ENCODE measurements at places on chromosomes 12 and 14. TPM values are rescaled to one million over a fixed set of nuclear protein-coding genes. Genes with fewer than 3 reads are reported as not detected.

DNA sequence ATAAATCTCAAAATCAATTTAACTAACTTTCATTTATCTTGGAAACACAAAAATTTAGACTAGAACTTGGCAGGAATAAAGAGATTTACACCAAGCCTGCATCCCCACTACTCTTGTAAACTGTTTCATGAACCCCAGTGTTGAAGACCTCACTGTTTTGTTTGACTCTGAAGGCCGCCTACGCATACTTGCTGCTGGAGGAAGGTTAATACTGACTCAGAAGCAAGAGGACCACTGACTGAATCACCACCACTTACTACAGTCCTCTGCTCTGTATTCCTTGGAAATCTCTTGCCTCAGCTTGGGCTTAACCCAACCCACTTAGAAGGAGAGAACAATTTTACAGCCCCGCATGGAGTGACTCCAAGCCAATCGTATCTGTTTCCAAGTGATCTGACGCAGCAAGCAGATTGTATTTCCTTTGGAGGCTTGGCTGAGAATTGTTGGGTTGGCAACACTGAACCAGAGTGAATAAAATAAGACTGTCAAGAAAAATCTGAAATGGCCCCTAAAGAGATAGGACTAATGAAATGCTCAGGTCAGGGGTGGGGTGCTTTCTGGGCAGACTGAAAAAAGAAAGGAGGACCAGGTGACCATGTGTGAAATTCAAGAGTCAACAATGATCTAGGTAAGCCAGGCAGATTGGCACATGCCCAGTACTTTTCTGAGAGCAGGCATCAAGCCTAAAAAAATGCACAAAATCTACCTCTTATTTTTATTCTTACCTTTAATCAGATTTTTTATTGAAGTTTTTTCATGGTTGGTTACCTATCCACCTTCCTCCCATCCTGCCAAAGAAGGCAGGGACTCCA lies 248.6 kb downstream of the ZFP36L1 start:
- no peak overlapping the region for H3K4me3 ChIP-seq
- H3K27ac ChIP-seq = no peak overlapping the region

- no peaks in the 10 kb centered on the region for H3K36me3 ChIP-seq
- H3K4me1 ChIP-seq = no peaks in the 10 kb centered on the region
- no peak overlapping the region for H3K27ac ChIP-seq
These were observed 599.3 kb downstream of the SLC6A15 start for GRCh38 chr12:84313323-84313675.

SLC2A14 gene
- total RNA-seq = 0.08 TPM

GRCh38 chr12:69685810-69686209 lies 13.3 kb downstream of the BEST3 start:
- no peak overlapping the region for H3K4me3 ChIP-seq
- H3K27ac ChIP-seq = no peak overlapping the region
- H3K36me3 ChIP-seq = no peaks in the 10 kb centered on the region
- H3K27me3 ChIP-seq = peaks cover 25% of the 10 kb centered on the region
- DNase-seq = no peak

- peaks cover 1% of the 10 kb centered on the region for H3K36me3 ChIP-seq
- DNase-seq = no peak
- no peaks in the 10 kb centered on the region for H3K27me3 ChIP-seq
- no peaks in the 10 kb centered on the region for H3K4me1 ChIP-seq
- H3K4me3 ChIP-seq = no peak overlapping the region
- H3K27ac ChIP-seq = no peak overlapping the region
These were observed 9.3 kb upstream of the C12orf43 start for GRCh38 chr12:121025442-121026226.

OAS1 gene
- 34.9 TPM for total RNA-seq

DNA sequence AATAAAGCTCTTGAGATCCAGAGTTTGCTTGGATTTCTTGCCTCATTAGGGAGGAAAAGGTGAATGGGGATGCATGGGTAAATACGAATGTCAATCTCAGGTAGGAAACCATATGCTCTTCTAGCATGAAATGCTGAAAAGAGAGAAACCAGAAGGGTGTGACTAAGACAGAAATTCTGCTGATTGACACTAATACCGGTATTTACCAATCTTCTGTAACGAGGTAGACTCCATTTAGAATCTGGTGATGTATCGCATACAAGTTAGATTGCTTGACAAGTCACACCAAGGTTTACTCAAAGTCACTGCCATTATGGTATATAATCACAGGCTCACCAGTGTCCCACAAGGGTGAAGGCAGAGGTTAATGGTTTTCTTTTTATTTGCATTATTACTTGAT lies 337.9 kb downstream of the NRXN3 start:
- no peaks in the 10 kb centered on the region for H3K36me3 ChIP-seq
- H3K27me3 ChIP-seq = peaks cover 4% of the 10 kb centered on the region
- H3K4me1 ChIP-seq = no peaks in the 10 kb centered on the region
- H3K27ac ChIP-seq = no peak overlapping the region
- no peak overlapping the region for H3K4me3 ChIP-seq

GRCh38 chr12:72296389-72296788 lies 24.2 kb downstream of the TRHDE start:
- H3K4me3 ChIP-seq = no peak overlapping the region
- H3K27ac ChIP-seq = no peak overlapping the region
- H3K27me3 ChIP-seq = no peaks in the 10 kb centered on the region
- H3K4me1 ChIP-seq = no peaks in the 10 kb centered on the region

DNA sequence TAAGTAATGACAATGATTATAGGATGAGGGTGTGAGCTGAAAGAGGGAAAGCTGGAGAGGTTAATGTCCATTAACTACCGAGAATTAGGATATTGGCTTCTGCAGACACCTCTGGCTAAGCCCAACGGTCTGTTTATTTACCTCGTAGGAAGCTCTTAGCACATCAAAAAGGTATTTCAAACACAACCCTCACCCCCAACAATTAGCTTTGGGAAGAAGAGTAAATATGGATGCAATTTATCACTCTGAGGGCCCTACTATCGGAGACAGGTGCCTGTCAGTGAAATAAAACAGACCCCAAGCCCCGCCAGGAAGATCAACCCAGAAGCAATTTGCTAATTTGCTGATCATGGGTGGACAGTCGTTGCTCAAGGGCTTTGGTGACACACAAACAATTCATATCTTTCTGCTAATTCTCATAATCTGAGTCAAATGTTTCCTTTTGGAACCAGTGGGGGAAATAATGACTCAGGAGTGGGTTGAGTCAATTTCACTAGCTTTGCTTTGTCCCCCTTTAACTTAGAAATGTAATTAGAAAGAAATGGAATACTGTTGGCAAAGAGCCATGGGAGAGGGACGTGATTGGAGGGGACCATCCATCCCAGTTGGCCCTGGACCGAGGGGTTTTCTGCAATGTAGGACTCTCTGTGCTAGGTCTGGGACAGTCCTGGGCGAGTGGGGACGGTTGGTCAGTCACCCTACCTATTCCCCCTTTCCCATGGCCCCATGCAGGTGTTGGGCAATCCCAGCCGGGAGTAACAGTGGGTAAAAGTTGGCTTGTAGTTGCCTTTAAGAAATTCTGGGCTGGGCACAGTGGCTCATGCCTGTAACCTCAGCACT lies 99.1 kb upstream of the MED13L start:
- no peak for DNase-seq
- H3K36me3 ChIP-seq = no peaks in the 10 kb centered on the region
- H3K4me3 ChIP-seq = no peak overlapping the region
- H3K27ac ChIP-seq = no peak overlapping the region

DNA sequence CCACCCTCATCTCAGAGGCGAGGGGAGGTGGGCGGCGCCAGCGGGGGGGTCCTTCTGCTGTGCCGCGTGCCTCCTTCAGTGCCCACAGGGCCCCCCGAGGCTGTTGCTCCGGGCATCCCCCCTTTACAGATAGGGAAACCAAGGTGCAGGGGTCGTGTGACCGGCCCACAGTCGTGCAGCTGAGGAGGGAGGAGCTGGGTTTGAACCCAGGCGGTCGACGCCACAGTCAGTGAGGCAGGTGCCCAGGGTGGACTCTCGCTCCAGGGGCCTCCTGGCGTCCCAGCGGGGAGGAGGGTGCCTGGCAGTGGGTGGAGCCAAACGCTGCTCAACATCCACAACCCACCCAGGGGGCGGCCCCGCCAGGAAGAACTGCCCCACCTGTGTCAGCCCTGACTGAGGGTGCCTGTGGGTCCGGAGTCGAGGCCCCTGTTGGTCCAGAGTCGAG lies 8.6 kb downstream of the GALNT9 start:
- no peaks in the 10 kb centered on the region for H3K36me3 ChIP-seq
- H3K4me3 ChIP-seq = no peak overlapping the region
- H3K27me3 ChIP-seq = peaks cover 31% of the 10 kb centered on the region
- DNase-seq = no peak
- no peak overlapping the region for H3K27ac ChIP-seq

DNA sequence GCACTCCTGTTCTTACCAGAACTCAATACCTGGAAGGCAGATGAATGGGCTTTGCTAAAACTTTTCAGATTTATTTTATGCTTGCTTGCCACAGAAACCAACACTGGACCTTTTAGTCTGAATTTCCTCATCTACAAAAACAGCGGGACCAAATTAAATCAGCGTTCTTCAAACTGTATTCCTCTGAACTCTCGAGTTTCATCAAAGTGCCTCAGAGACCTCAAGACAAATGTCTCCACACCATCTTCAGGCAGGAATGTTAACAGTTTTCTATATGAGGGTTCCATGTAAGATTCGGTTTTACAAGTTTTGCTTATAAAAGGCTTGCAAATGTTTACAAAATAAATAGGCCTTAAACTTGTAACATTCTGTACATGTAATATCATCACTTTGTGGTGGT lies 74.6 kb downstream of the MED13L start:
- H3K4me1 ChIP-seq = peaks cover 55% of the 10 kb centered on the region
- no peak overlapping the region for H3K27ac ChIP-seq
- H3K27me3 ChIP-seq = no peaks in the 10 kb centered on the region
- H3K36me3 ChIP-seq = peaks cover 23% of the 10 kb centered on the region
- H3K4me3 ChIP-seq = no peak overlapping the region
- DNase-seq = no peak

WNT1 gene
- not detected for total RNA-seq

GRCh38 chr12:131199221-131199620 lies 245.5 kb downstream of the ADGRD1 start:
- no peaks in the 10 kb centered on the region for H3K4me1 ChIP-seq
- no peaks in the 10 kb centered on the region for H3K36me3 ChIP-seq
- DNase-seq = no peak
- H3K4me3 ChIP-seq = no peak overlapping the region

CD163L1 gene
- total RNA-seq = not detected

DNA sequence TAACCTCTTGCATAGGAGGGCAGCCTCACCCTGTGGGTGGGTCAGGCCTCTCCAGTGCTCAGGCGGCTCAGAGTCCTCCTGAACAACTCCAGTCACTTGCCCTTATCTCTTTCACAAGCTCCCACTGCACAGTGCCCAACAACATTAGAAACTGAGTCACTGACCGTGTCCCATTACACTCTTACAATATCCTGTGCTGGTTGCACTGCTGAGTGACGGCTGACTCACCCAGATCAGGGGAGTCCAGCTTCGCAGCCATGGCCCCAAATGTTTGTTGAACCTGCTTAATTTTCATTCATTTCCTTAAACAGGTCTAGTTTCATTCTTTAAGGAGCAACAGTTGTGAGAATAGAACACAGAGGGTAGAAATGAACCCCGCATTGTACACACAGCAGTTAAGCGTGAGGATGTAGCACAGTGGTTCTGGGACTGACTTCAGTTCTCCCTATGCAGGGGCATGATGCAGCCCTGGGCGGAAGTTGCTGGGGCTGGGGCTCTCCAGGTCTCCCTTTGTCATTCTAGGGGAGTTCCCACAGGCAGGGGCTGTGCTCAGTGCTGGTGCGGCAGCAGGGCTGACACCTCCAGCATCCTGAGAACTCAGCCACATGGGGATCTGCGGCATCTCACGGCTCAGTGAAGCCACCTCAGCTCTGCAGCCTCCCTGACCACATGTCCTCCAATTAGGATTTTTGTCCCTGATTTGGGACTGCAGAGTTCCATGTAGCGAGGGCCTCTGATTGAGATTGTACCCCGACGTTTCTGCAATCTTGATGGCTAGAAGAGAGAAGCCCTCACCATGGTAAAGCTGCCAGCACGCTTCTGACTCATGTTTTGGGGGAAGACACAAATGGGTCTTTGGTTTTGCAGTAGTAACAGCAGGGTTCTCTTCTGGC lies 16.1 kb downstream of the GPR68 start:
- peak overlapping the region; percentile 82 for H3K4me3 ChIP-seq
- H3K4me1 ChIP-seq = peaks cover 79% of the 10 kb centered on the region
- peak; percentile 91 for DNase-seq
- H3K27me3 ChIP-seq = no peaks in the 10 kb centered on the region
- peaks cover 66% of the 10 kb centered on the region for H3K36me3 ChIP-seq
- peak overlapping the region; percentile 99 for H3K27ac ChIP-seq

- no peaks in the 10 kb centered on the region for H3K36me3 ChIP-seq
- H3K27me3 ChIP-seq = no peaks in the 10 kb centered on the region
- no peak for DNase-seq
- H3K4me3 ChIP-seq = no peak overlapping the region
- no peak overlapping the region for H3K27ac ChIP-seq
These were observed 90.1 kb downstream of the DRAM1 start for GRCh38 chr12:101967506-101967905.

GRCh38 chr14:48086516-48086915 lies 411.1 kb upstream of the MDGA2 start:
- no peaks in the 10 kb centered on the region for H3K36me3 ChIP-seq
- no peaks in the 10 kb centered on the region for H3K4me1 ChIP-seq
- H3K27me3 ChIP-seq = no peaks in the 10 kb centered on the region
- H3K27ac ChIP-seq = no peak overlapping the region
- H3K4me3 ChIP-seq = no peak overlapping the region
- no peak for DNase-seq

All from activated naive CD8-positive, alpha-beta T cell treated with anti-CD3 and anti-CD28 coated beads for 36 hours (primary cell).